ENCODE measurements at places on chromosomes 16 and 17.

- DNase-seq = no peak
Measured at GRCh38 chr17:34412534-34412933, 49.5 kb upstream of the CCL1 start.

DNA sequence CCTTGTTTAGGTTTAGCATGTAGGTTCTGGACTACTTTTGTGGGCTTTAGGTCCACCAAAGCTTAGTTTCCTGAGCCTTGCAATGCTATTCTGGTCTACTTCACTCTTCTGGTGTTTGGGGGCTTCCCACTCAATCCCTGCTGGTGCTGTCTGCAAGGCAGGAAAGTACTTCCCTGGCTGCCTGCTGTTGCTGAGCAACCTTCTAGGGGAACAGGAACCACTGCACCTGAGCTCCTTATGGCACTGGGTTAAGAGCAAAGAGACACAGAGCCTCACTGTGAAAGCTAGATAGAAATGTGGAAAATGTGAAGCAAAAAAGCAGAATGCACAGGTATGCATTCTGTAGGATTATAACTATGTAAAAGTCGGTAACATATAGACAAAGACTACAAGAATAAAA, 17.0 kb downstream of the MPO start:
- no peak for DNase-seq

DNA sequence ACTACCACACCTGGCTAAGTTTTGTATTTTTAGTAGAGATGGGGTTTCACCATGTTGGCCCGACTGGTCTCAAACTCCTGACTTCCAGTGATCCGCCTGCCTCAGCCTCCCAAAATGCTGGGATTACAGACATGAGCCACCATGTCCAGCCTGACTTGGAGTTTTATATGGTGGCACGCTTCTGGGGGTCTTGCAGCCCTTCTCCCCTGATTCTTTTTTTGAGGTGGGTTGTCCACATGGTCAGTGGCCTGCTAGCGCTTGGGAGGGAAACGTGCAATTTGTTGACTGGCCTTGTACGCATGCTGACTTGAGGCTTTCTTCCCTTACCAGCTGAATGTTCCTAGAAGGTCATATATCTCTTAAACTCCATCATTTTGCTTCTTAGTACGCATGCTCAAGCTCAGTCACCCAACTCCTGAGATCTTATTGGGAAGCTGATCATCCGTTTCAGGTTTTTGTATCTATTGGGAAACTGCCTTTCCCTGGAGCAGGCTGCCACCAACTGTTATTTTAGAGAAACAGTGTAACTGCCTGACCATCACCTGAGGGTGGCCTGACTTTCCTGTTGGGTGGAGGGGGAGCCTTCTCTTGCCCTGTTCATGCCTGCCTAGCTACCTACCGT, 13.7 kb upstream of the LDHD start:
- no peak for DNase-seq

- DNase-seq = no peak
Measured at GRCh38 chr16:86075488-86075785, 176.5 kb downstream of the IRF8 start.

DNA sequence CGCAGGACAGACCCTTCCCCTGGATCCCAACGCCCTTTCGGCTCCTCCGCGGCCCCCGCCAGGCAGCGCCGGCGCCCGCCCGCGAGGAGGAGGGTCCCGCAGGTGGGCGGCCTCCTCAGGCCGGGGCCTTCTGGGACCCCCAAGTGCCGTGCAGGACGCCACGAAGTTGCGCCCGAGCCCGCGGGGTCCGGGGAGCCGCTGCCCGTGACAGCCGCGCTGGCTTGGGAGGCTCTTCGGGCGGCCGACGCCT, 504 bp downstream of the ERN1 start:
- no peak for DNase-seq

All from stimulated activated CD4-positive, alpha-beta T cell treated with anti-CD3 and anti-CD28 coated beads, Interleukin-12 subunit alpha, Interleukin-12 subunit beta, amount 100 ng/mL, for 4 hours (primary cell).